GM12864 (cell line): ENCODE measurements at places on chromosomes 16 and 17.

- no peak for DNase-seq
These were observed 78.8 kb downstream of the ZFHX3 start for GRCh38 chr16:72969146-72969545.

DNA sequence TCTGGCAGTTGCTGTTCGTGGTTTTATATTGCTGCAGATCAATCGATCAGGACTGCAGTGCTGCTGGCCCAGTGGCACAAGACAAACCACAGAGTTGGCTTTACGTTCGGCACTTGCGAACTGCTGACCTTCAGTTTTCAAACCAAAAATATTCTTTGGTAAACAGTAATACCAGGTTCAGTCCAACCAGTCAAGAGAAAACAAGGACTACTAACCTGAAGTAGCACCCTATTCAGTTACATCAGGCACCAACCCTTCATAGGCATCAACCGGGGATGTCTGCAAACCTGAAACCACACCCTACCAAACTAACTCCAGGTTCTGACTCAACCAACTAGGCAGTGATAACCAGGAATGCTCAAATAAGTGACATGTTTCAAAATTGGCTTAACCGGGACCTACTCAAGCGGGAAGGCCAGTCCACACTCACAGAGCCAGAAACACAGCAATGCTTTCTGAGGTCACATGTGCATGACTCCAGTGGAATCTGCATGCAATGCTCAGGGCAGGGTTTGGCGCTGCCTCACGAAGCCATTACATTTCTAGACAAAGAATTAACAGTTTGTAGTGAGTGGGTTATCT is 91.1 kb downstream of the SMG6 start:
- no peak for DNase-seq

GRCh38 chr17:4690745-4691144 is 13.2 kb downstream of the PELP1 start:
- no peak for DNase-seq

GRCh38 chr17:38844261-38844757 is 9.2 kb downstream of the RPL23 start:
- DNase-seq = no peak

GRCh38 chr17:4815043-4815675 is 8.2 kb downstream of the PLD2 start:
- DNase-seq = no peak

GRCh38 chr16:68834550-68834949 is 8.8 kb upstream of the TANGO6 start:
- no peak for DNase-seq

DNA sequence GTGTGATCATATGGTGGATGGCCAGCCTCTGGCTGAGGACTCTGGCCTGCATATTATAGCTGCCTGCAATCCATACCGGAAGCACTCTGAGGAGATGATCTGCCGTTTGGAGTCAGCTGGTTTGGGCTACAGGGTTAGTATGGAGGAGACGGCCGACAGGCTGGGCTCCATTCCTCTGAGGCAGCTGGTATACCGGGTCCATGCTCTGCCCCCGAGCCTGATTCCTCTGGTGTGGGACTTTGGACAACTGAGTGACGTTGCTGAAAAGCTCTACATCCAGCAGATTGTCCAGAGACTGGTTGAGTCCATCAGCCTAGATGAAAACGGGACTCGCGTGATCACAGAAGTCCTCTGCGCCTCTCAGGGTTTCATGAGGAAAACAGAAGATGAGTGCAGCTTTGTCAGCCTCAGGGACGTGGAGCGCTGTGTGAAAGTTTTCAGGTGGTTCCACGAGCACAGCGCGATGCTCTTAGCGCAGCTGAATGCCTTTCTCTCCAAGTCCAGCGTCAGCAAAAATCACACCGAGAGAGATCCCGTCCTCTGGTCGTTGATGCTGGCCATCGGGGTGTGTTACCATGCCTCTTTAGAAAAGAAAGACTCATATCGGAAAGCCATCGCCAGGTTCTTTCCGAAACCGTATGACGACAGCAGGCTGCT is 69.0 kb upstream of the ENDOV start:
- no peak for DNase-seq

DNA sequence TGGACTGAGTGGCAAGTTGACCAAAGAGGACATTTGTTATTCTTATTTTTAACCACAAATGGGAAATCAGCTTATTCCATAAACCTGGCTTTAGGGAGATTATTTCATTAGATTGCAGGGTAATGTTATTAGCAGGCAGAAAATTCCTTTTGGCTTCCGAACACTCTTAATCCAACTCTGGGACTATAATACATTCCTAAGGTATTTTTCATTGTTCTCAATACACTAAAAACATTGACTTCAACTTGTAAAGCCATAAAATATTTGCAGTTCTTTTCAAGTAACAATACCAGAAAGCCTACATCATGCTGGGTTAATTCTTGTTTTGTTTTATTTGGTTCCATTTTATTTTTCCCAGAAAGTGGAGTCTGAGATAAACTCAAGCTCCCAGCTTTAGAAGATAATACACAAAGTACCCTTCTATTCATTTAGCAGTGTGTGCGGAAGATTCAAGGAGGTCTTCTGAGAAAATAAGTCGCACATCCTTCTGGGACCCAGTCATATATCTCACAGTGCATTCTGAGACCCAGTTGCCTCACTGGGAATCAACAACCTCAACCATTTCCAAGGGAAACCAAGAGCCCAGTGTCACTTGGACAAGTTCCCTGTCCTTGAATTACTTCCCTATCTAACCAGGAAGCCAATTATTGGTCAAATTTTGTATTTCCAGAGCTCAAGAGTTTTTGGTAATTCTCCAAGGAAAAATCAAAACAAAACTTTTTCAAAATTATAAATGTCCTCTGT is 389.6 kb upstream of the DYNLRB2 start:
- no peak for DNase-seq

- no peak for DNase-seq
These were observed 249.4 kb downstream of the SNX29 start for GRCh38 chr16:12225806-12226465.

DNA sequence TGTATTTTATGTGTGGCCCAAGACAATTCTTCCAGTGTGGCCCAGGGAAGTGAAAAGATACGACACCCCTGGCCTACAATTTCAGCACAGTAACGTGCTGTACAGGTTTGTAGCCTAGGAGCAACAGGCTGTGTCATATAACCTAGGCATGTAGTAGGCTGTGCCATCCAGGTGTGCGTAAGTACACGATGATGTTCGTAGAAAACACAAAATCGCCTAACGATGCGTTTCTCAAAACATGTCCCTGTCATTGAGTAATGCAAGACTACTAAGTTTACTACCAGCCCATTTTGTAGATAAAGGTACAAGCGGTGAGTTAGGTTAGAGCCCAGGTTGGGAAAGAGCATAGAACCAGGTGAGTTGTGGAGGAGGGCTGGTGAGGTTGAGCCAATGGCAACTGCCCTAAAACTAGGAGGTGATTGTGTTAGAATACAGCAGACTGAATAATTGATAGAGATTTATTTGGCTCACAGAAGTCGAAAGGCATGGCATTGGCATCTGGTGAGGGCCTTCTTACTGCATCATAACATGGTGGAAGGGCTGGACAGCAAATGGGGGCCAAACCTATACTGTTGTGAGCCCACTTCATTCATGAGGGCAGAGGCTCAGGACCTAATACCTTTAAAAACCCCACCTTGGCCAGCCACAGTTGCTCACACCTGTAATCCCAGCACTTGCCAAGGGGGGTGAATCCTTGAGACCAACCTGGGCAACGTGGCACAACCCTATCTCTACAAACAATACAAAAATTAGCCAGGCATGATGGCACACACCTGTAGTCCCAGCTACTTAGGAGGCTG is 4.2 kb downstream of the EIF1 start:
- DNase-seq = no peak

DNA sequence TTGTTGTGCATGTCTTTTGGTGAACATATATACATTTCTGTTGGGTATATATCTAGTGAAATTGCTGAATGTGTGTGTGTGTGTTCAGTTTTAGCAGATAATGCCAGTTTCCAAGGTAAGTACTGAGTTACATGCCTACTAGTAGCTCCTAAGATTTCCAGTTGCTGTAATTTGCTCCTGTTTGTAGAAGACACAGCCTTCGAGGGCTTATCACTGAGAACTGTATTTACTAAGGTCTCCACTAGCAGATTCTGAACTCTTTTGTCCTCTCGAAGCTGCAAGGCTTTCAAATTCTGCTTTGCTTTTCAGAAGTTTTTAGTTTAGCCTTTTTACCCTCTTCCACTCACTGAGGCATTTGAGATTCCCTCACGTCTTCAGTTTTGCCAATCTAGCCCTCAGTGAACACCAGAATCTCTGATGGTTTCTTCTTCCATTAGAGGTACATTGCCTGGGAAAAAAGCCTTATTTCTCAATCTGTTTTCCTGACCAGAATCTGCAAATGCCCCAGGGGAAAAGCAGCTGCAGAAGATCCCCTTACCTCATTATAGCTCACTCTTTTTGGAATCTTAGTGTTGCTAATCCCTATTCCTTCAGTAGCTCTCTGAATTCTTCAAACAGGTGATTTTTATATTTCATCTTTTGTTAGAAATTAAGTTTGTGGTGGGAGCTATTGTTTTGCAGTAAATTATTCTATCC is 52.9 kb downstream of the NF1 start:
- DNase-seq = no peak

- DNase-seq = no peak
These were observed 82.1 kb downstream of the MSI2 start for GRCh38 chr17:57338257-57338914.

GRCh38 chr16:89741342-89742014 is 20.1 kb downstream of the ZNF276 start:
- no peak for DNase-seq

DNA sequence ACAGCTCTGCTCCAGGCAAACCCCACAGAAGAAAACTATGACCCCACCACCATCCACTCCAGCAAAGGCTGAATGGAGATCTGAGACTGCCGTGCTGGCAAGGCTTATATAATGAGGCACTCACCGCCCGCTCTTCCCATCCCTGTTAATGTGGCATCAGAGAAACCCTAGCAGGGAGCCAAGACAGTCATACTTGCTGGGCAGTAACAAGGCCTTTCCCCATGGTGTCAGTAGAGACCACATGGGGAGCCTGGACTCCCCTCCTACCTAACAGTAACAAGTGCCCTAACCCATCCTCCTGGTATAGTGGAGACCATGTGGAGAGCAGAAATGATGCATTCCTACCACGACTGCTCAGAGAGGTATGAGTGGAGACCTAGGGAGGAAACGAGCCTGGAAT is 235.2 kb downstream of the C16orf78 start:
- DNase-seq = no peak

DNA sequence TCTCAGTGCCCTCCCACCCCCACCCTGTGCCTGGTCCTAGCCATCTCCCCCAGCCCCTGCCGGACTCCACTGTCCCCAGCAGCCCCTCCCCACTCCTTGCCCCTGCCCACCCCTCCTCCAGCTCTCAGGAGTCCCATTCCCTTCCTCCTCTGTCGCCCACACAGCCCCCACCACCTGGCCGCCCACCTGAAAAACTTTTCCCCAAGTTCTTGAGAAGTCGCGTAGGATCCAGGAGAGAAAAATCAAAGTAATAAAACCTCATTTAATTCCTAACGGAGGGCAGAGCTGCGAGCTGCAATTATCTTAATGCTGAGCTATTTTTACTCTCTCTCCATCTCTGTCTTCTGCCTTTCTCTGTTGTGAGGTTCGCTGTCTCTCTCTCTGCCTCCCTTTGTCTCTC is 2.4 kb upstream of the PPP1R1B start:
- DNase-seq = no peak

DNA sequence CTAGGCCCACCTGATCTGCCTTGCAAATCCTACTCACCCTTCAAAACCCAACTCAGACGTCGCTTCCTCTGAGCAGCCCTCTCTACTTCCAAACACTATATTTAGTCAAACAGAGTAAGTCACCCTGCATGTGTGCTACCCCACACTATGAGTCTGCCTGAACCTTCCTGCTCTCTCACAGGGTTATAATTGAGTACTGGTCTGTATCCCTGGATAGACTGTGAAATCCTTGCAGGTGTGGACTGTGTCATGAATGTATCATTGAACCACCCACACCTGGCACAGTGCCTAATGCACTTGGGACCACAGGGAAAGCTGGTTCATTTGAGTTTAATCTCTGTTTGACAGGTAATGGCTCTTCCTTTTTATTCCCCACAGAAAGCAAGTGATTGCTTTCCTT is 3.4 kb downstream of the FBXO39 start:
- DNase-seq = no peak

- DNase-seq = no peak
These were observed 8.9 kb upstream of the SNAI3 start for GRCh38 chr16:88695218-88695617.

DNA sequence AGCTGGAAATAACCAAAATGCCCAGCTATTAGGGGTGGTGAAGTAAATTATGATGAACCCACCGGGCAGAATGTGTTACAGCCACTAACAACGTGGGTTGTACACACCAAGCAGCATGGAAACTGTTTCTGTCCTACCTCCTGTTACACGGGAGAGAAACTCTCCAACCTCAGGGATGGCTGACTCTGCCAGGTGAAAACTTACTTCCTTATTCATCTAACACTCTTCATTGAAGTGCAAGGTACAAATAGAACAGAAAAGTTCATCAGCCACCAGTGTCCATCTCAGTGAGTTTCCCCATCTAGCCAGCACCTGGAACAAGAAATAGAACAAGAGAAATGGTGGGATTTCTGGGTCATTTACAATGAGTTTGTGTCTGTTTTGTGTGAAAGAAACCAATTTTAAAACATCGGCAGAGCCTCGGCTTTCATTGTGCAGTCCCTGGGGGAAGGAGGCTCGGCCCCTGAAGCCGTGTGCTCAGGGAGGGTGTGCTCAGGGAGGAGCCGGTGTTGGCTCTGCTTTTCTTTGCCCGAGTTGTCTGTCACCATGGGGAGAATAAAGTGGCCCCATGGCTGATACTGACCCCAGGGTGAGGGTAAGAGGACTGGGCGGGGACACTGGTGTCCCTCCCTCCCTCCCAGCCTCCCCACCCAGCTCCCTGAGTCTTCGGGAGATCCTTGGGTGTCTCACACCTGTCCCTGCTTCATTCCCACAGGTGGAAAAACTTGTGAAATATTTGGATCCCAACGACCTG is 39.8 kb downstream of the RAB11FIP4 start:
- DNase-seq = no peak

GRCh38 chr16:85200471-85201278 is 88.4 kb upstream of the CIBAR2 start:
- DNase-seq = no peak

DNA sequence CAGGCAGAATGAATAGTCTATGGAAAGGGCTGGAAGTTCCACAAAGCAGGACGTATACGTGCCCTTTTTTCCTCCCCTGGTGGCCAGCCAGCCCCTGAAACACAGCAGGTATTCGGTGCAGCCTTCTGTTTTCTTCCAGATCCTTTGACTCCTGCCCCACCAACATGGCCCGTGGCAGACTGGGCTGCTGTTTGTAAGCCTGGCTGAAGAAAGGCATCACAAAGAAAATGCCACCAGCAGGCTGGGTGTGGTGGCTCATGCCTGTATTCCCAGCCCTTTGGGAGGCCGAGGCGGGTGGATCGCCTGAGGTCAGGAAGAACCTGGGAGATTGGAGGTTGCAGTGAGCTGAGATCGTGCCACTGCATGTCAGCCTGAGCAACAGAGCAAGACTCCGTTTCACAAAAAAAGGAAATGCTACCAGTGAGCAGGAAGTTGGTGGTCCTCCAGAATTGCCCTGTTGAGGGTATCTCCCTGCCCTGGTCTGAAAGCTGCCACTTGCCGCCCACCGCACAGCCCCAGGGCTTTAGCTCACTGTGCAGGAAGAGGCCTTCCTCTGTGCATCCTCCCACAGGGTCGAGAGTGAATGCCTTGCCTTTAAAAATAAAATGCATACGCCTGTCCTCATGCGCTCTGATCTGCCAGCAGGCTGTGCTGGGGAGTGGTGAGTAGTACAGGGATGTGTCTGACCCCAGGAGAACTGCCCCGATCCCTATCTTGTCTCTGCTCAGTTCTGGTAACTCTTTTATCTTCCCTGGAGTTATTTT is 587.7 kb downstream of the MAF start:
- no peak for DNase-seq

GRCh38 chr17:76598004-76598439 is 12.4 kb upstream of the ST6GALNAC2 start:
- DNase-seq = no peak
